ENCODE measurements at places on chromosomes 11 and 22.

GRCh38 chr11:63558459-63559157, 4.6 kb downstream of the PLAAT2 start:
- no peak for DNase-seq

DNA sequence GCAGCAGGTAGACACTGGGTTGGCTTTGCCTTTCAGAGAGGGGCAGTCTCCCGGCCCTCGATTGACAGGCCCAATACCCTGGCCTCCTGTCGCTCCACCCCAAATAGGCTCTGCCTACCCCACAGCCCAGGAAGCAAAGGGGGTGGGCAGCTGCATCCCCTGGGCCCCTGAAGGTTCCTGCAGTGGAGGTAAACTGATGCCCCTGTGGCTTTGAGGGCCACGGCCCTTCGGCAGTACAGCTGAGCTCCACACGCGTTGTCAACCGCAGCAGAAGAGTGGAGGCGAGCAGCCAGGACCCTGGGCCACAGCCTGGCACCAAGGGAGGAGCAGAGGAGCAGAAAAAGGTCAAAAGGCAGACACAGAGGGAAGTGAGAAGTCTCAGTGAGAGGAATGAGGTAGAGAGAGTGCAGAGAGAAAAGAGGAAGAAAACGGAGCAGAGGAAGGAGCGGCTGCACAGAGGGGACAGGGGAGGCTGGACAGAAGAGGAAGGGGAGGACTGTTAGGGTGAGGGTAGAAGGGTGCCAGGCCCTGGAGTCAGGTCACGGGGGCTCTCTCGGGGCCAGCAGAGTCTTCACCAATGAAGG, 64.0 kb downstream of the SLC22A12 start:
- no peak for DNase-seq

- DNase-seq: no peak
Measured at GRCh38 chr22:17831501-17832251, 57.4 kb upstream of the BID start.

DNA sequence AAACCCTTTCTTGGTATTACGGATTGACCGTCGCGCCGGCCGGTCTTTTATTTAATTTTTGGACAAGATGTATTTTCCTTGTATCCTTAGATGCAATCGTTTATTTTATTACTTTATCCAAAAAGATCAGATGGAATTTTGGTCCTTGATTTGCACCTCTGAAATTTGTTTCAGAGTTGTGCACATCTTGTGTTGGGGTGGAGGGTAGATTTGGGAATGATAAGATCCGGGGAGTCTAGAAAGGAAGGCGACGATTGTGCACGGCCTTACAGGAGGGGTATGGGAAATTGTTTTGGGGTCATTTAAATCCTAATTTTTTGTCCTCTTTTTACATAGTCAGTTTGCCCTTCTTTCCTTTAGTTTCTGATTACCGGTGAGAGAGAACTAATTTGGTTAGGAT, 1.4 kb downstream of the KDM2A start:
- peak; percentile 19 for DNase-seq

DNA sequence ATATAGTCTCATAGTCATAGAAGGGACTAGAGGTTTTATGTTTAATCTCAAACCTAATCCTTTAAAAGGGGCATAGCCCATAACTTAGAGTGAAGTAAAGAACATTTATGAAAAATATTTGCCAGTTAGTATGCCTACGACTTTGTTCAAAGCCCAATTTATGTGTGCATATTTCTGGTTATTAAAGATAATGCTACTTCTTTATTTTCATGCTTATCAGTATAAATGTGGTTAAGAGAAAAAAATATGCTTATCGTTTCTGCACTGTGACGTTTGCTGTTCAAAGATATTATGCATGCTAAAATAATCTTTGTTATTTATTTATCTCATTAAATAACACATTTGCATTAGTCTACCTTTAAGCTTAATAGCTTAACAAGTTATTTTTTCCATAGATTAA, 343.9 kb downstream of the DYNC2H1 start:
- DNase-seq: no peak

GRCh38 chr11:128624269-128625175, 37.2 kb upstream of the ETS1 start:
- no peak for DNase-seq

- no peak for DNase-seq
Measured at GRCh38 chr11:120740380-120740779, 228.8 kb downstream of the GRIK4 start.

GRCh38 chr22:49356428-49356827, 471.2 kb downstream of the BRD1 start:
- DNase-seq: no peak

DNA sequence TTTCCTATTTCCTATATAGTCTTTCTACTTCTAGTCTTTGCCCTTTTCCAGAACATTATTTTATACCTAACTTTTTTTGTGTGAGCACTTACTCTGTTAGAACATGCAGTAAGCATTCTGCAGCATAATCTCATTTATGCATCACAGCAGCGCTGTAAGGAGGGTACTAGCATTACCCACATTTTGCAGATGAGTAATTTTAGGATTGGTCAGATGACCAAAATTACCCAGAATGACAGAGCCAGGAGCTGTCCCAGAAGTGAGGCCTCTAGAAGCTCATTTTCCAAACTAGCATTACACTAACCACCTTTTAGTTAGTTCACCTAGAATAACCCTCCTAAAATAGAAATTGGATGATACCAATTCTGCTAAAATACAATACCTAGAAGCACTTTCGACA, 47.1 kb upstream of the ARHGAP32 start:
- no peak for DNase-seq

DNA sequence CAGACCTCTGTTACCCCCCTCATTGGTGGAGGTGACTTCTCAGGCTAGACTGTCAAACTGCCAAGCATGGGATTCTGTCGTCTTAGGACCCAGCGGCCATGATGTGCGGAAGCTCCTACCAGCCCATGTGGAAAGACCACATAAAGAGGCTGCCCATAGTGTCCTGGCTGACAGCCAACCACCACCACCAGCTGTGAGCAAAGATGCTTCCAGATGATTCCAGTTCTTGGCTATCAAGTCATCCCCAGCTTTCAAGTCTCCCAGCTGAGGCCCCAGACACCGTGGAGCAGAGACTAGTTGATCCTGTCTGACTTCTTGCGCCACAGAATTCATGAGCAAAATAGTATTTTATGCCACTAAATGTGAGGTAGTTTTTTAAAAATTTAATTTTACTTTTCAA, 32.9 kb downstream of the SCUBE1 start:
- no peak for DNase-seq

- peak; percentile 95 for DNase-seq
Measured at GRCh38 chr22:21014202-21014725, 701 bp upstream of the P2RX6 start.

DNA sequence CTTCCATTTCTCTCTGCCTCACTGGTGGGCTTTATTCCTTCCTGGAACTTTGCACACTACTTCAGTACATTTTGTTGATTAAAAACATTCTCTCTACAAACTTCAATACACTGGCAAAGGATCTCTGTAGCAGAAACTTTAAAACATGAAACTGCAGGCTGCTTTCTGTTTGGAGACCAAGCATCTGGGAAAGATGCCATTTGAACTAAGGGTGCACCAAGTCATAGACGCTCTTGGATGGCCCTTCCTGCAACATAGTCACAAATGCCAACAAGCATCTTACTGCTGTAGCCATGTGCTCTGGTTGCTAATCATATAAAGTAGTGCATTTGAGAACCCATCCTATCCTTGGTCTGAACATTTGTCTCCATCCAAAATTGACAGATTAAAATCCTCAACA, 56.4 kb downstream of the SNX19 start:
- no peak for DNase-seq

- DNase-seq: peak; percentile 71
Measured at GRCh38 chr22:29670626-29671025, 49.2 kb upstream of the CABP7 start.

GRCh38 chr22:27732391-27732790, 69.2 kb downstream of the MN1 start:
- DNase-seq: no peak

DNA sequence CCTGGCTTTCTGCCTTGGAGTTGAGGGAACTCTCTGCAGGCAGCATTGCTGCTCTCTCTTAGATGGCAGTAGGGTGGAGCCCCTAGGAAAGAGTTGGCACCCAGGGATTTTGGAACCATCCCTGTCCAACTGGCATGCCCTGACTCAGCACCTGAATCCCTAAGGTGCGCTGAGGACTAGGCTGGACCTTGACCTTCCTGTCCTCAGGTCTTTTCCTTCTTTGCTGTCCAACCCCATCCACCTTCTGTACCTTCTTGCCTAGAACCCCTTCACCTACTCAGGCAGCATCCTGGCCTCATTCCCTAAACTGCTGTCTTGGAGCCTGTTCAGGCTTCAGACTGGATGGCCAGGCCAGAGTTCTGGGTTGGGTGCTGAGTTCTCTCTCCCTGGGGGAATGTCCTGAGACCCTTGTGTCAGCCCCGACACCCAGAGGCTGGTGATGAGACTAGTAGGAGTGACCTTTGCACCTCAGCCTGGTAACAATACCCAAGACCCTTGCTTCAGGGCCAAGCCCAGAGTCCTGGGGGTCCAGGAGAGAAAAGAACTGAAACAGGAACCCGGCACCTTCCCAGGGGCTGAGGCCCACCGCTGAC, 2.5 kb upstream of the POLD4 start:
- no peak for DNase-seq

DNA sequence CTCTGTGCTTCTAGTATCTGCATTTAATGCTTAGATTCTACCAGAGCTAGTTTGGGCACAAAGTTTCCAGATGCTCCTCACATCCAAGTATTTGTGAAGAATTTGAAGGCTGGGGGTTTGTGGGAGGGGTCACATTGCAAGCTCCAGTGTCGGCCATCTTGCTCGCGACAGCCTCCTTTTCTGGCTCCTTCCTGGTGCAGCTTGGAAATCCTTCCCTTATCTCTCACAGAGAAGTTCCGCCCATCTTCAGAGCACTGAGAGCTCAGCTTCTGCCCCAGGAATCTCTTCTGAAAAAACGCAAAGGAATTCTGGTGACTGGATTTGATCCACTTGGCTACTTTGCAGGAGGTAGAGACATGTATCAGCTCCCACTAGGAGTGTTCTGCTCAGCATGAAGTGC, 497.5 kb downstream of the TBC1D22A start:
- DNase-seq: no peak

DNA sequence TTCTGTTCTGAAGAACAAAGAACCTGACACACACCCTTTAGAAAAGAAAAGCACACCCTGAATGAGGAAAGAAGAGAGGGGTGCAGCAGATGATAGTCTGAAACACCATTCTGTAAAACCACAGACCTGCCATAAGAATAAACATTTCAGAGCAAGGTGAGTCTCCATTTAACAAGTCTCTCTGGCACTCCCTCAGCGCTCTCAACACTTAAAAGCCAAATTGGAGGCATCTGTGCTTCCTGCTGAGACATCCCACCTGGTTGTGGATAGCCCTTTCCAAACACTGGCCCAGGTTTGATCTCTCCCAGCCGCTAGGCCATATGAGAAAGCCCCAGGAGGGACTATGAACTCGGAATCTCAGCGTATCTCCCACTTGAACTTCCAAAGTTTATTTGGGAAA, 36.3 kb downstream of the ETS1 start:
- no peak for DNase-seq

DNA sequence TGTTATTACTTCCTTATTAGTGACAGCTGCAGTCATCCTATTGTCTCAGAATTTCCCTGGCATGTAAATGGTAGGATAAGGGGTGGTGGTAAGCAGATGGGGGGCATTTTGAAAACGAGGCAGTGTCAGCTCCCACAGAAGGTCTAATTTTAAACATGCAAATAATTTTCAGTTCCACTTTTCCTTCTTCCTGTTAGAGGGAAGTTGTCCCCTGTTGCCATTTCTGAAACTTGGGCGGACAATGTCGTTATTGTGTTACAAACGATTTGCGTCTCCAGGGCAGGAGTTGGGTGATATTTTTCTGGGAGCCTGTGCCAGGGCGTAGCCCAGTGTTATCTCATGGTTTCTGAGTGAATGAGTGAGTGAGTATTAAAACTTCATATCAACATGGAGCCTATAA, 7.4 kb downstream of the PTPRJ start:
- DNase-seq: no peak

DNA sequence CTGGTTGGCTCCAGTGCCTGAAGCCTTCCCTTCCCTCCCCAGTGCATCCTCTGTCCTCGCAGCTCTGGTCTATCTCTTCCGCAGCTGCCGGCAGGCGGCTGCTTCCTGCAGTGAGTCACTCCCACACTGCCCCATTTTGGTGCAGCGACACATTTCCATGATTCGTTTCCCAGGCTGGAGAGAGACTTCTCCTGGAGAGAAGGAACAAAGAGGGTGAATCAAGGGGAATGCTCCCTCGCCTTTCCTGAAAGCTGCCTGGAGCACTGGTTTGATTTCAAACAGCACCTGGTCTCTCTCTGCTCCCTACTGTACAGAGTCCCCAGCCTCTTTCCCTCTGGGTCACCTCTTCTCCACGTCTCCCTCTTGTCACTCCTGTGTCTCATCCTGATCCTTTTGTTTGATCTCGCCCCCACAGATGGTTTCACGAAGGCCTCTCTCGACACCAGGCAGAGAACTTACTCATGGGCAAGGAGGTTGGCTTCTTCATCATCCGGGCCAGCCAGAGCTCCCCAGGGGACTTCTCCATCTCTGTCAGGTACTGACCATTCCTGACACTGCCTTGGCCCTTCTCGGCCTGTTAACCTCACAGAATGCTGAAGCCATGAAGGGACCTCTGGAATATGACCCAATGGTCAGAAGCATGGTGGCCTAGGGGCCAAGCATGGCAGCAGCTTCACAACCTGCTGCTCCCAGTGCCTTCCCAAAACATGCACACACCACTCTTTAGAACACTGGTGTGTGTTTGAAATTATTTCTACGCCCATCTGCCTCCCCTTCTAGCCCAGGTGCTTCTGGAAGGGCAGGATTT, at the start of gene TMA7B:
TSS of gene TMA7B (plus strand) at position 758 of the 808 bp plus-strand sequence. CDS start 3,978 bp downstream, outside the sequence.
- no peak for DNase-seq

- no peak for DNase-seq
Measured at GRCh38 chr11:64251016-64251752, at the start of gene PLCB3. Gene PLCB3, plus strand, starts transcription at chr11:64251530. Its CDS starts 120 bp downstream, at chr11:64251650.

DNA sequence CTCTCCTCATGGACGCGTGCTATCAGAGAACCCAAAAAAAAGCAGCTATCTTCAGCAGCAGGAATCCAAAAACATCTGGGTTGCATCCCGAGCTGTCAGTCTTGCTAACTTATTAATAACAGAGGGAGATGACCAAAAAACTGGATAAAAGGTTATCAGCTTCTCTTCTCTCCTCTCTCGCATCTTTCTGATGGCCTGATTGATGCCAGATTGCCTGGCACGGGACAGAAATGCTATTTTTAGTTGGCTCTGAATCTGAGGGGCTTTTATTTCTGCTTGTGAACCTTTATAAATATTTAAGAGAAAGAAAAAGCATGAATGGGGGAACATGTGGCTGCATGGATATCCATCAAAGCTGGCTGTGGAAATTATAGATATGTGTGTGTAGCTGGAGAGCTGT, 230.3 kb downstream of the ETS1 start:
- DNase-seq: no peak

Measured in cerebellar cortex (tissue), 1 donor.